ENCODE measurements at places on chromosomes 7 and 10.

DNA sequence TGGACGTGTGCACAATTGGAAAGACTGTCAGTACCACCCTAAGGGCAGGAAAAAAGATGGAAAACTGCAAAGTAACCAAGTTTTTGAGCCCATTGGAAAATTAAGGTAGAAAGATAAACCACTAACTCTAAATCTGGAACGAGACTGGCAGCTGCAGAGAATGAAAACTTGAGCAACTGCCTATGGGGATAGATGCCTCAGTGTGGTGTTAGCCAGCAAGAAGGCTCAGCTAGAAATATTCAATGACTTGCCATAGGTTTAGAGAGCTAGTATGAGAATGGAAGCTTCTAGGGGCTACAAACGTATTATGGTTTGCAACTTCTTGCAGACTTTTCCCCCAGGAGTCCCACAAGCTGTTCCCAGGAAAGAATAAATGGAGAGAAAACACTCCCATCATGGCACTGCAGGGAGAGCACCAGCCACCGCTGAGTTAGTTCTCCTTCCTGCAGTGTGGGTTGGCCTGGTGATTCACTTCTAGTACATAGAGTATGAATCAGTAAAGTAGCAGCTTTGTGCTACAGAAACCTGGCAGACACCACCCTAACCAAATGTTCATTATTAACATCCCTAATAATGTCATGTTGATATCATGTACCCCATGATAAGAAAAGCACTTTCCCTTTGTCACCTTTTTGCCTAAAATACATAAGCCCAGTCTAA lies 372.4 kb upstream of the VWC2 start:
- DNase-seq = no peak

DNA sequence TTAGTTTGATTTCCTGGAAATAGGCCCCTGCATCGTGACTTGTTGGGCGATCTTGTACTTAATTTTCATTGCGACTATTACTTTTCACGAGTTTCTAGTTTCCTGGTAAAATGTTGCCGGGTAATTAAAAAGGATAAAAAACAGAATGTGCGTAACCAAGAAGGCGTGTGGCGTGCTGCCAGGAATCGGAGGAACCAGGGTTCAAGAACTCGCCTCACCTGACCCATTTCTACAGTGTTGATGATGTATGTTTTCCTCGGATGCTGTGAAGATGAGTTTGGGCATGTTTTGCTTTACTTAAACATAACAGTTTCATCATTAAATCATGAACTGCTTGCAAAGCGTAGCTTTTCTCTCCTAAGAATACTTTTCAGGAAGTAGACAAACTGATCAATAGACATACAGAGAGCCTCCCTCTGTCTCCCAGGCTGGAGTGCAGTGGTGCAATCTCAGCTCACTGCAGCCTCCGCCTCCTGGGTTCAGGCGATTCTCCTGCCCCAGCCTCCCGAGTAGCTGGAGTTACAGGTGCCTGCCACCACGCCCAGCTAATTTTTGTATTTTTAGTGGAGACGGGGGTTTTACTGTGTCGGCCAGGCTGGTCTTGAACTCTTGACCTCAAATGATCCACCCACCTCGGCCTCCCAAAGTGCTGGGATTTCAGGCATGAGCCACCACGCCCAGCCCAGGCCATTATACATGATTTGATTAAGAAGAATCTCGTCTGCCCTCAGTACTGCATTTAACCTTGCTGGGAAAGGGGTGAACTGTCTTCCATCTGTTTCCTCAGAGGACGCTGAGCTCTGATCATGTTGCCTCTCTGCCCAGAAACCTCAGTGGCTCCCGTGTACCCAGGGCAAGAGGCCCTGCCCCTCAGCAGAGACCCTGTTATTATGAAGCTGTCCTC lies 9.1 kb downstream of the FOXK1 start:
- DNase-seq = no peak

DNA sequence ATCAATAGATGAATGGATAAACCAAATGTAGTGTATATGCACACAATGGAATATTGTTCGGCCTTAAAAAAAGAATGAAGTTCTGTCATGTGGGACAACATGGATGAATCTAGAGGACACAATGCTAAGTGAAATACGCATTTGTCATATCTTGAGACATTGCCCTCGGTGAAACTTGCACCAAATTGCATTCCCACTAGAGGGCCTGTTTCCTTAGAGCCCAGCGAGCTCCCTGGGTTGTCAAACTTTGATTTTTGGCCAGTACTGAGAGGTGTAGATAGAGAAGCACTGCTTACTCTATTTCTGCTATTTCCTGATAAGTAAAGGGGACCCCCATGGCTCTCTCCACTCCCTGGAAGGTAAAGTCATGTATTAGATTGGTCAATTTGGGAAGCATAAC lies 157.1 kb downstream of the GPAM start:
- no peak for DNase-seq

DNA sequence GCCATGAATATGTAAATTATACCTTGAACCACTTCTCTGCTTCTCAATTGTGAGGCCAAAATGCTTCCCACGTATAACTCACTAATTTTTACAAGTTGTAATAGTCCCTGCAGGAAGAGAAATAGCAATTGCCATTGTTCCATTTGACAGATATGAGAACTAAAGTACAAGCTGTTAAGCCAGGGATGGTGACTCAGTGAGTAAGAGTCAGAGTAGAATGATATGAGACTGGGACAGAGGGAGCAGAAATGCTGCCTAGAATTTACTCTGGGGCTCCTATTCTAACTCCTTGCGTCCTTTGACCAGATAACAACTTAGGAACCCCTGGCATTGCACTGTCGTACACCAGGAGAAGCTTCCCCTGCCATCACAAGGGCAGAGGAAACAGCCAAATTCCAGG lies 45.1 kb upstream of the SEPTIN7 start:
- no peak for DNase-seq

GRCh38 chr10:77195101-77195500 lies 442.5 kb downstream of the KCNMA1 start:
- DNase-seq = no peak

GRCh38 chr10:51014680-51015389 lies 59.5 kb upstream of the PRKG1 start:
- DNase-seq = no peak

DNA sequence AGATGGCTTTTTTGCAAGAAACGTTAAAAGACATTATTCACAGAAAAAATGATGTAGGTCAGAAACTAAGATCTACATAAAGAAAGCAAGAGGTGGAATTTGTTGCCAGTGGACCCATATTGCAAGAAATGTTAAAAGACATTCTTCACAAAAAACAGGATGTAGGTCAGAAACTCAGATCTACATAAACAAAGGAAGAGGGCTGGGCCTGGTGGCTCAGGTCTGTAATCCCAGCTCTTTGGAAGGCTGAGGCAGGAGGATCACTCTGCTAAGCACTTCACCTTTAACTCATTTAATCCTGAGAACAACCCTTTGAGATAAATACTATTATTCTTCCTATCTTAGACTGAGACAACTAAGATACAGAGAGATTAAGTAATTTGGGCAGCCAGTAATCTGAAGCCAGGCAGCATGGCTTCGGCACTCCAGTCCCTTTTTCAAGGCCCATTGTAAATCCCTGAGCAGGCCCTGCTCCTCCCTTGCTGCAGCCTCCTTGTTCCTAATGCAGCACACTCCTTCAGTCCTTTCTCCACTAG lies 11.6 kb downstream of the ZFAND4 start:
- DNase-seq = no peak

- no peak for DNase-seq
Measured at GRCh38 chr7:118372530-118372929, 148.0 kb downstream of the ANKRD7 start.

DNA sequence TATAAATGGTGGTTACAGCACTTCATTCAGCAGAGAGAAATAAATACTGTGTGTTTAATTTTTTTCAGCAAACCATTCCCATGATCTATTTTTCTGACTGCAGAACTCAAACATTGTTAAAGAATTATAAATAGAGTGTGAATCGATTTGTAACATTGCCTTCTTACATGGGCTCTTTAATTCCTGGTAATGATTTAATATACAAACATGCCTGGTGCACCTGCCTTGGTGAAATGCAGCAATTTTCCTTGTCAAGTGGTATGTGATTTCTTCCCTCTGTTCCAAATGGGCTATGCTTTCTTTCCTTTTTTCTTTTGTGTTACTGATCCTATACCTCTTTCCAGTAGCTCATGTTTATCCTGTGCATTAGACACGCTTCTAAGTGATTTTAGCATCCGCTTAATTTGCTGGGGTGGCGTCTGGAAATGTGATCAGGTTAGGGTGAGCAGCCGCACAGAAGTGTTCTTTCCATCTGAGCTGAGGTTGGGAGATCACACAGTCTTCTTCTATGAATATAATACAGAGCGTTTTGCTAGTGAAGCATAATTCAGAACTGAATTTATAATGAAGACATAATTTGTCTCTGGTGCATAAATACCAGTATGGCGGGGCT lies 94.3 kb upstream of the ITGB1 start:
- DNase-seq = no peak

Measured in CD4-positive, alpha-beta T cell treated with Interleukin-17A for 1 hour (primary cell).